ENCODE measurements at places on chromosomes 11 and 22.

GRCh38 chr22:29617922-29618629, 14.6 kb downstream of the NF2 start:
- peak; percentile 23 for DNase-seq

GRCh38 chr22:19962246-19962908, 20.8 kb upstream of the TXNRD2 start:
- DNase-seq = peak; percentile 21

DNA sequence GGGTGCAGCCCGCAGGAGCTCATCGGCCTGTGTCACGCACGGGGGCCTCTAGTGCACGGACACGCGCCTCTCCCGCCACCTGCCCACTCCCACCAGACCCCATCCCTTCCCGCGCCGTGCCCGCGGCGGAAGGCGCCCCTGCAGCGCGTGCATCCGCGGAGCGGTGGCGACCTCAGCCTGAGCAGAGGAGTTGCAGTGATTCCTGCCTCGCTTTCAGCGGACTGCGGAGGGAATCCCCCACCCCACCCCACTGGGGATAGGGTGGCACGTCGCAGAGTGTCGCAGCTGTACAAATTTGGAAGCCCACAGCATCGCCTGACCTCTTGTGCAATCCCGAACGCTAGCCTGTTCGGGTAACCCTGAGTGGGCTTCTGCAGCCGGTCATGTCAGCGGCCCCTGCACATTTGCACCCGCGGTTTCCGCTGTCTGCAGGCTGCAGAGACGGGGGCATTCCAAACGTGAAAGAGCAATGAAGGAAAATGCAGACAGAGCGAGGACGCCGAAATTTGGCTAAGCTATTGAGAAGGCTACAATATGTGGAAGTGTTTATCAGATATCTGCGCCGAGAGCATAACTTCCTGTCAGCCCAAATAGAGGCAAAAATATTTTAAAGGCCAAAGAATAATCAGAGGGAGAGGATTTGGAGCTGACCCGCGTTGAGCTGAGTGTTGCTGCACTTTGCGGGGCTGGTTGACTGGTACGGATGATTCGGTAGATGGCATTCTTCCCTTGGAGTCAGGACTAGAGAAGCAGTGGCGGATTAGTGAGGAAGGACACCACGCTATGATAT, 617 bp upstream of the ARHGAP20 start:
- no peak for DNase-seq

GRCh38 chr11:69480547-69481392, 693 bp upstream of the LINC01488 start:
- DNase-seq = no peak

- DNase-seq = no peak
Observed at GRCh38 chr11:111309215-111309915, 11.0 kb downstream of the POU2AF3 start.

GRCh38 chr11:12229450-12230229, 119.2 kb downstream of the MICAL2 start:
- DNase-seq = no peak

- no peak for DNase-seq
Observed at GRCh38 chr11:75100314-75100713, 3.6 kb upstream of the OR2AT4 start.

- DNase-seq = no peak
Observed at GRCh38 chr22:38292694-38293093, 19.9 kb upstream of the TMEM184B start.

DNA sequence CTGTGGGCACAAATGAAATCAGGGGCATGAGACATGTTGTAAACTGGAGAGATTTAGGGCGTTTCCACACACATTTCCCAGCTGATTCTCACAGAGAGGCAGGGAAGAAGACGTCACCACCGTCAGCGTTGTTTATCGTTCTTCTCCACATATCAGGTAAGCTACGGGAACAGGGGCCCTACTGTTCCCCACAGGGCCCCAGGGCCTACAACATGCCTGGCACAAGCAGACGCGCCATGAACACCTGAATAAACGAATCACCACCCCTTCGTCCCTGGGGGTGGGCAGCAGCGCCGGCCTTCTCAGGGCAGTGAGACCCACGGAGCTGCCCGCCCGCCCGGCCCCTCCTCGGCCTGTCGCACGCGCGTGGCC, 342 bp downstream of the EFCAB6 start:
- DNase-seq = no peak

DNA sequence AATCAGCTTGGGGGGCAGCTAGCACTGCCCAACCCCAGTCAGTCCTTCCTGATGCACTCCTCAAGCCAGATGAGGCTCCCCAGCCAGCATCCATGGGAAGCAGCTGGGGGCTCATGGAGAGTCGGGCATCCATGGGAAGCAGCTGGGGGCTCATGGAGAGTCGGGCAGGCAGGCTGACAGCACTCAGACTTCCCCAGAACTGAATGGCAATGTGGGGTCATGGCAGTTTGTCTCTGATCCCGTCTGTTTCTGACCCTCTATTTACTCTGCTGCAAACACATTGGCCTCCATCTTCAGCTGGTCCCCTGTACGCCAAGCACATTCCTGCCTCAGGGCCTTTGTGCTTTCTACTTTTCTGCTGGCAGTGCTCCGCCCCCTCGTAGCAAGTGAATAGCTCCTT, 314.8 kb downstream of the NTM start:
- DNase-seq = no peak

DNA sequence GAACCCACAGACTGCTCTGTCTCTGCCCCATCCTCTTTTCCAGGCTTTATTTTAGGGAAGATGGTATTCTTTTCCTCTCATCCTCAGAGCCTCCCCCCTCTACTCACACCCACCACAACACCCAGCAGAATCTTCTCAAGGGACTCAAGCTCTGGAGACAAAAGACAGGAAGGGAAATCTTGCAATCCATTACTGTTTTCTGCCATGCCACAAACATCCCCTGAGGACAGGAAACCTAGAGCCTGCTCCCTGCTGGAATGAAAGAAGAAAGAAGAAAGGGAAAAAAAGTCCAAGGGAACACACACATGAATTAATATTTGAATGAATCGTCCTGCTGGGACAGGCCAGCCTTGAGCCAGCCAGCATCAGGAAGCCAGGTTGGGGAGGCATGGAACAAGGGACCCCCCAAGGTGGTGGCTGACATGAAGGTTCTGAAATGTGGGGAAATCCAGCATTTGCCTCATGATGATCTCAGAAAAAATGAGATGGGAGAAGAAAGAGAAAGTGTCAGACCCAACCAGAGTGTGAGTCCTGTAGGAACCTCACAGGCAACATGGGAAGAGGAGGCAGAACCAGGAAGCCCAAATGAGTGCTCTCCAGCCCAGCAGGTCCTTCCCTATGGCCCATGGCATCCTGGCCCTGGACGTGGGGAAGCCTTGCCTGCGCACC, 34.0 kb downstream of the SLCO2B1 start:
- DNase-seq = no peak

- no peak for DNase-seq
Observed at GRCh38 chr22:46262449-46263215, 511 bp downstream of the PKDREJ start.

- DNase-seq = no peak
Observed at GRCh38 chr11:81030186-81030585, 1589.4 kb upstream of the TENM4 start.

DNA sequence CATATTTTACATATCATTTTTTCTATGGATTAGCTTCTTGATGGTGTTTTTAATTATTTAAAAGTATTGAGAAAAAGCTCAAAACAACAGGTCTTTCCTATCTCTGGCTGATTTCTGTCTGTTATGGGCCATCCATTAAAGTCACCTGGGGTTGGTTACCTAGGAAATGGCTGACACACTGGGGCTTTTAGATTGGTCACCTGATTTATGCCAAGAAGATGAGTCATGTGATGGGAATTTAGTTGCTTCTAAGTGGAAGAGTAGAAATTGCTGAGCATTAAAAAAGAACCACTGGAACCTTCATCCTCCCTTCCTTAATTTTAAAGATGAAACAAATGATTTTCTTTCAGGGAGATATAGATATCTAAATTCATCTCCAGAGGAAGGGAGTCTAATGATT, 48.8 kb upstream of the LARGE1 start:
- DNase-seq = no peak

DNA sequence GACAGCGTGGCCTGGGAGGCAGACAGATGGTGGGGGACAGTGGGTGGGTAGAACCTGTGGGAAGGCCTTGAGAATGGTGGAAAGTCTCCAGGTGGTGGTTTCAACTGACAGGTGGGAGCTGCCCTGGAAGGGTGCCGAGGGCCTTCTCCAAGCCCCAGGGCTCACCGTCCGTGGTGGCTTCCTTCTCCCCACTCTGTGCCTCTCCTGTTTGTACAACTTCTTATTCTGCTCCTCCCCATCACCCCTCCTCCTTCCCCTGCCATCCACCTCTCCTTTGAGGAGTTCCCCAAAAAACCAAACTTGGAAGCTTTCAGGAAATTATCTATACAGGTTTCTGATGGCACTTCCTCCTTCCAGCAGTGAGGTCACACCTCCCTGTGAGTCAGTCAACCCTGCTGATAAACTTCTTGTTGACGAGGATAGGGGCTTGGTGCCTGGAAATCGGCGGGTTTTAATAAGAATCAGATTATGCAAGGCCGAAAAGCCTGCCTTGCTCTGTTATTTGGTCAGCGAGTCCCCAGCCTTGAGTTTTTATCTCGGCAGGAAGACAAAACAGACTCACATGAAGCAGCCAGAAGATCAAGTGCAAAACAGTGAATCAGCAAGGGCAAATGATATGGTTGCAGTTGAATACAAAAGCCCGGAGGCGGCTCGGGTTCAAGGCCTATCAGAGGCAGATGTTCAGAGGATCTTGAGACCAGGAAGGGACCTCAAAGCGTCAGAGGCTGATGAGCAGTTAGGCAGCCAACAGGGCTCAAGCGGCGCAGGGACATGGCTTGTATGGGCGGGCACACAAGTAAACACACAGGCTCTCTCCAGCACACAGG, 9.5 kb upstream of the ST3GAL4 start:
- DNase-seq = peak; percentile 19

GRCh38 chr11:68379206-68379605, 66.8 kb downstream of the LRP5 start:
- no peak for DNase-seq

DNA sequence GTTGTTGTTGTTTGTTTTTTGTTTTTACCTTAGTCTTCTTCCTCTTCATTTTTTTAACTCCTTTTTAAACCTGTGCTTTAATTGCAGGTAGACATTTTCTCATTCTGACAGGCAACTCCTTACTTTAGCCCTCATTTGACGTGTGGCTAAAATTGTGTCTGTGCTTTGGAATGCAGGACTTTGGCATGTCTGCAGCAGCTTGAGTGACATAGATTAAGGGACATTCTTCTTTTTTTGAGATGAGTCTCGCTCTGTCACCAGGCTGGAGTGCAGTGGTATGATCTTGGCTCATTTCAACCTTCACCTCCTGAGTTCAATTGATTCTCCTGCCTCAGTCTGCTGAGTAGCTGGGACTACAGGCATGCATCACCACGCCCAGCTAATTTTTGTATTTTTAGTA, 100.8 kb downstream of the FAT3 start:
- no peak for DNase-seq

- no peak for DNase-seq
Observed at GRCh38 chr11:115676206-115676605, 172.0 kb upstream of the CADM1 start.

- DNase-seq = no peak
Observed at GRCh38 chr11:7032692-7033091, 12.4 kb downstream of the NLRP14 start.

- no peak for DNase-seq
Observed at GRCh38 chr11:126409620-126409985, 54.1 kb downstream of the ST3GAL4 start.

DNA sequence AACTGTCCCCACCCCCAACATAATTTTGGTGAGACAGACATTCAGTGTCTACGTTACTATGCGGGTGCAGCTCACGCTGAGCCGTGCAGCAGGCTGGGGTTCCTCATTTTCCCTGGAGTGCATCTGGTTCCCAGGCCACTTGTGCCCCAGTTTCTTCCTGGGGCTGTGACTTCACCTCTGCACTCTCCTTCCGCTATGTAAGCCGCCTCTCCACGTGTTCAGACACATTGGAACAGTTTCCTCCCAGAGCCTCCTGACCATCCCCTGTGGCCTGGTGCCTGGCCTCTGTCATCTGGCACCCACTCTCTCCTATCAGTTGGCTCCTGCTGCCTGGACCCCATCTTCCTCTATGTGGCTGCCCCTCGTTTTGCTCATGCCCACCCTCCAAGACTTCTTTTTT, 46.2 kb upstream of the A4GALT start:
- DNase-seq = no peak

DNA sequence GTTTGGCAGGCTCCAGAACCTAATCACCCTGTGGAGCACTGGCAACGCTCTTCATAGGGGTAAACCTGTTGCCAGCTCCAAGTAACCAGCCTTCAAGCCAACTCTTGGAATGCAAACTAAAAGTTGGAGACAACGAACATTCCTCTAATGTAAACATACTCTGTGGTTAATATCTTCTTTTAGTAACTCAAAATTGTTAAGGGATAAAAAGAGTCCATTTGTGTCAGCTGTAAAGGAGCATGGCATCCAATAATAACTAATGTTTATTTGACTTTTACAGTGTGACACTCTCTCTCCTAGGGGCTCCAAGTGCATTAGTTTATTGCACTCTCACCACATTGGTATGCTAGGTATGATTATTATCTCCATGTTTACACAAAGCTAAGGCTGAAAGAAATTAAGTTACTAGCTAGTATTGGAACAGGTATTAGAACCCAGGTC, 31.0 kb upstream of the AMOTL1 start:
- DNase-seq = no peak

GRCh38 chr11:32435152-32435480, 223 bp downstream of the WT1 start:
- DNase-seq = no peak

GRCh38 chr11:119560291-119560690, 137.3 kb upstream of the THY1 start:
- no peak for DNase-seq

DNA sequence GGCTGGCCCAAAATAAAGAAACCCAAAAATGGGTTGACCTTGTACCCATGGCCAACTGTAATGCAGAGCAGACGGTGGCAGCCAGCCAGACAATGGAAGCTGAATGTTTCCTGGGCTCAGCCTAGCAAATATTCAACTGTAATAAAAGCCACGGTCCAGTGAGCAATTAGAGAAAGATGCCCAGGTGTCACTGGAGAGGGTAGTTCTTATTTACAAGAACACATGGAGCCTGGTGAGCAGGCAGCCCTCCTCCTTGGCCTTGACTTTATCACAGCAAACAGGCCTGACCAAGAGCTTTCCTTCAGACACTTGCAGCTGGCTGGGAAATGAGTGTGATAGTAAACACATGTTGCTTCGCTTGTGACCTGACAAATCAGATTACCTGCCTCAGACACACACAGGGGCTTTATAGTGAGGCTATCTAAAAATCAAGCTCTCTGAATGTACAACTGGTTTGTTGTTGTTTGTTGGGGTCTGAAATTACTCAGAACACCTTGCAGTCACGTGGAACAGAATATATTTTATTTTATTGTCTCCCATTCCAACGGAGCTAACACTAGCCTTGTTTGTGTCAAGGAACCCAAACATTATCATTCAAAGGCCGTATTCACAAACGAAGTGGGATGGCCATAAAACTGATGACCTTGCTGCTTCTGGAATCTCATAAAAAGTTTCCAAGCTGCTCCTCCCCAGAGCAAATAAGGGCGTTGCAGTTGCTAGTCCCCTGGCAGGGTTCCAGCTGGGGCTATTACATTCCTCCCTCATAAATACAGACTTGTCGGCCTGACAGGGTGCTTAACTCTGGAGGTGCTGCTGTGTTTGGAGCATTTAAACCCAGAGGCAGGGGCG, 161.1 kb downstream of the BBOX1 start:
- DNase-seq = no peak

Measured in CD4-positive, alpha-beta T cell treated with Interleukin-4 for 4 hours (primary cell).